ENCODE measurements at places on chromosomes 5 and 9.
A peak's percentile ranks its signal among the peaks of the same experiment; 100 is the strongest.

DNA sequence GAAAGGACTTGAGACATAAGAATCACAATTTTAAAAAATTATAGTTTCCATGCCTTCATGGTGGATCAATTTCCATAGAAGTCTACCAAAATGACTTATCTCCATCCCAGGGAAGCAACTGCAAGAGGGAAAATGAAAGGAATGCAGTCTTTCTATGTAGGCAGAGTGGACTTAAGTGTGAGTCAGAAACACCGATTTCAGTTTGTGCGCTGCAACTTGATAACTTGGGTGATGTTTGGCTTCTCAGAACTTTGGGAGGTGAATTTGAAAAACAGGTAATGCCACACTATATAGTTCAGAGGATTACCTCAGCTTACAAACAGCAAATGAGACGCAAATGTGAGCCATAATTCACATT is 708 bp upstream of the CSNK1G3 start:
- DNase-seq, result no peak

GRCh38 chr5:178569485-178569884 is 20.7 kb downstream of the COL23A1 start:
- DNase-seq, result peak; percentile 57

- peak; percentile 92 for DNase-seq
These were observed 141.6 kb downstream of the NR3C1 start for GRCh38 chr5:143261748-143262392.

GRCh38 chr5:174752121-174752520 is 27.7 kb downstream of the MSX2 start:
- DNase-seq, result no peak

DNA sequence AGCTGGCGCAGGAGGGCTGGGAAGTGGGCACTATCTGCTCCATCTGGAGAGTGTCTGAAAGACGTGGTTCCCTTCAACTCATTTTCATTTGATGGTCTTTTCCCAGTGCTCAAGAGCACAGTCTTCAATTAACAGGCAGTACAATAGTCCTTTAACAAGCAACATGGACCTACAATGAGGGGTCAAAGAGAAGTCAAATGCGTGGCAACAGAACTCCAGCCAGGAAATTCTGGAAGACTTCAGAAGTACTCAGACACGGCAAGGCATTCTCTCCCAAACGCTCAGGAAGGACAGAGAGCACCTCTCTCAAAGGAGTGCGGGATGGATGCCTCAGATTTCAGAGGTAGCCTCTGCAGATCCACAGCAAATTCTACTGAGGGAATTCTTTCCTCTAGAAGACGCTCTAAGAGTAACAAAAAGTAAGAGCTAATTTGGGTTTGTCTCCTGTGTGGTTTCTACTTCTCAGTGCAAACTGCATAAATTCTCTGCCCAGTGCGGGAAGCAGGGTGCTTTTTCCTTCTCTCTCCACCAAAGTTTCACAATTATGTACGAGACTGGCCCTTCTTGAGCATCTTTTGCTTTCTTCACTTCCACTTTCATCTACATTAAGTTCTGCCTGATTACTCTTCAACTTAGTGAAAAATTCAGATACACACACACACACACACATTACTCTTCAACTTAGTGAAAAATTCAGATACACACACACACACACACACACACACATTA is 56.4 kb downstream of the LHFPL2 start:
- DNase-seq, result peak; percentile 77

Measured in MV-4-11 (cell line).